ENCODE measurements at places on chromosomes 6 and 20.

DNA sequence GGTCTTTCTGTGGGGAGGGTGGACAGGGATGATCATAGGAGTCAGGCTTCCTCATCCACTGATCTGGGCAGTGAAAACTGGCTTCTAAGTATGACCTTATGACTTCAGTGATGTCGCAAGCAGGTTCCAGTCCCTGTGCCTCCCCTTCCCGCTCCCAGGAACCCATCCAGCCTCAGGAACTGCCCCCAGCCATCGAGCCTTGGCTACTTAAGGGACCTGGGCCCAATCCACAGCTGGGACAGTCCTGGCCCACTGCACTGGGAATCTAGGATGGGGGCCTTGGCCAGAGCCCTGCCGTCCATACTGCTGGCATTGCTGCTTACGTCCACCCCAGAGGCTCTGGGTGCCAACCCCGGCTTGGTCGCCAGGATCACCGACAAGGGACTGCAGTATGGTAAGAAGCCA lies at the start of gene LBP:
TSS of gene LBP (plus strand) at position 236 of the 405 bp plus-strand sequence. CDS start at position 271, 35 bp downstream.
- DNase-seq = no peak

DNA sequence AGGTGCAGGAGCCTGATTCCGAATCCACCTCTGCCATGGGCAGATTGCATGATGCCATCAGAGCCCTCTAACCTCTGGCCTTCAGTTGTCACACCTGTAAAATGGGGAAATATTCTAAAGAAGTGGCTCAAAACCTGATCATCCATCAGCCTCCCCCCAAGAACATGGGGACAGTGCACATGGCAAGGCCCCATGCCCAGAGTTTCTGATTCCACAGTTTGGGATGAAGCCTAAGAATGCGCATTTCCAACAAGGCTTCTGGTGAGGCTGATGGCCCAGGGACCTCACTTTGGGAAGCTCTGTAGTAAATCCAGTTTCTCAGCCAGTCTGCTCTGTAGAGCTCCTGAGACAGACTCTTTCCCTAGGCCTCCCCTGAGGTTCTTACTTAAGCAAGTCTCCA lies 119.9 kb upstream of the CD93 start:
- no peak for DNase-seq

- no peak for DNase-seq
These were observed 59.1 kb upstream of the NT5E start for GRCh38 chr6:85390775-85391174.

GRCh38 chr6:31558631-31559500 lies 11.5 kb downstream of the NFKBIL1 start:
- DNase-seq = peak; percentile 68

DNA sequence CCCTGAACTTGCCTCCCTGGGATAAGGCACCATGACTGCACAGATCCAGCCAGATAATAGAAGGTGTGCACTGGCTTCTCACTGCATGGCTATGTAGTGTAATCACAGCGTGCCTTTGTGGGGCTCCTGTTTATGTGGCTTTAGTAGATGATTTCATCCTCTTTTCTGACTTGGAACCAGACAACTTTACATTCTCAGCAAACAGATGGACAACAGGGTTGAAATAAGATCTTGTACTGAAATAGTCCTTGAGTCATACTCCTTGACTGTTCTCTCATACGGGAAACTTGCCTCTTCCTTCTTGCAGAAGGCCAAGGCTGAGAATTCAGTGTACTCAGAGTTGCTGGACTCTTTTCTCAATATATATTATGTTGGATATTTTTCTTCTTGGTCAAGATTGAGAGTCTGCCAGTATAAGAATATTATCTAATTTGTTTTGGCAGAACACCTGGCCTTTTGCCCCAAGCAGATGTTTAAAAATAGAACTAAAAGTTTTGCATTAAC lies 25.0 kb upstream of the RNF144B start:
- DNase-seq = no peak

DNA sequence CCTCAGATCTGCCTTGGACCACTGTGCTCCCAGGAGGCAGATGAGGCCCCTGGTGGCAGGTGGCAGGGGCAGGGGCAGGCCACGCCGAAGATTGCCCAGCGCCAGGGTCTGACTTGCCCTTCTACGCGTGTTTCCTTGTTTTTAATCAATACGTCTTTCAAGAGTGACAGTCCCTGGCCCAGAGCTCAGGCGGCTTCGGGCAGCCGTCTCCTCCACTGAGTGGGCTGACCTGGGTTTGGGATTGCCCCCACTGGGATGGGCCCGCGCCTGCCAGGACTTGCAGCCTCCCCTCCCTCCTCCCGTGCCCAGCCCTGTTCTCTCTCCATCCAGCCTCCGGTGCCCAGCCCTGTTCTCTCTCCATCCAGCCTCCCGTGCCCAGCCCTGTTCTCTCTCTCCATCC lies 21.2 kb downstream of the FRMD1 start:
- DNase-seq = no peak

- no peak for DNase-seq
These were observed 73.7 kb downstream of the DTNBP1 start for GRCh38 chr6:15588971-15589634.

DNA sequence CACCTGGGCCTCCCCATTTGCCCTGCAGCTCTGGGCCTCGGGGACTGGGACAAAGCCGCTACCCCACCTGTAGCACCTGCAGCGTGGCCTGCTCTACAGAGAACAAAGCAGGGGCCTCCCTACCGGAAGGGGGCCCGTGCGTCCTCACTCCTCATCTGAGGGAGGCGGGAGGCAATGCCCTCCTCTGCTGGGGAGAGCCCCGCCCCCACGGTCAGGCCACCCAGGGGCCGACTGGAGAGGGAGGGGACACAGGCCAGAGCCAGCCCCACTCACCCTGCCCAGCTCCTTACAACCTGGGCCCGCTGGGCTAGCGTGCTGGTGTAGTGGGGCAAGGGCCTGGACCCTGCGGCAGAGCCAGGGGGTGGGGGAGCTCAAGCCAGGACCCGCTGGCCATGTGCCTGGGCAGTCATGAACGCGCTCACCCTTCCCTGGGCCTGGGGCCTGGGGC lies 8.0 kb downstream of the LAMA5 start:
- peak; percentile 79 for DNase-seq

DNA sequence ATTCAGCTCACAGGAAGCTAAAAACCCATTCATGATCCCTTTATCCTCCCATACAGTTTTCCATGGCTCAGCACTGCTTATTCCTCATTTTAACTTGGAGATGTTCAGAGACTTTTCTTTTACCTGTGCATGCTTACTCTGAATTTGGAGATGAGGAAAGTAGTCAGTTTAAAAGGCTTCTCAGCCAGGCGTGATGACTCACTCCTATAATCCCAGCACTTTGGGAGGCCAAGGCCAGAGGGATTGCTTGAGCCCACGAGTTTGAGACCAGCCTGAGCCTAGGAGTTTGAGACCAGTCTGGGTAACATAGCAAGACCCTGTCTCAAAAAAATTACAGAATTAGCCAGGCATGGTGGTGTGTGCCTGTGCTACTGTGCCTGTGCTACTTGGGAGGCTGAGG lies 30.3 kb upstream of the TMEM217 start:
- no peak for DNase-seq

DNA sequence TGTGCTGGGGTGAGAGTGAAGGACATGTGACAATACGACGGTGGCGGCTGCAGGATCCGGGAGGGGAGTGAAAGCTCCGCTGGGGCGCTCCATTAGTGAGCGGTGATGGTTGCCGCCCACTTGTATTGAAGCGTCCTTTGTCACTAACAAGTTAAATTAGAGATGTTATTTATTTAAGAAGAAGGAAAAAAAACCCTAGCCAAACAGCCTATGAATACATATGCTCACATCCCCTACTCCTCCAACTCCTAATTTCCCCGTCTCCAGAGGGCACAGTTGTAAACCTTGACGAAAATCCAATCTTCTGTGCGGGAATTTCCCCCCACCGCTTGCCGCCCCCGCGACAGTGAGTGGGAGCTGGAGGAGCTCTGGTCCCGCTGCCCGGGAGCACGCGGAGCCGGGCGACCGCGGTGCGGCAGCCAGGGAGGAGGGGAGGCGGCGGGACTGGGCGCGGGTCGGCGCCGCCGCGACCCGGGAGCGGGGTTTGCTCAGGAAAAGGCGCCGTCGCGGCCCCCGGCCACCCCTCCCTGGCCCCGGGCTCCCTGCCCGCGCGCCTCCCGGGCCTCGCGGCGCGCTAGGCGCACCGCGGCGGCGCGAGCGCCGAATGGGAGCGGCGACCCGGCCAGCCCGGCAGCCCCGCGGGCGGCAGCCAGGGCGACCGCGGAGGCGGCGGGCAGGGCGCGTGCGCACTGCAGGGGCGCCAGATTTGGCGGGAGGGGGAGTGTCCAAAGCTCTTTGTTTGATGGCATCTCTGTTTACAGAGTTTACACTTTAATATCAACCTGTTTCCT lies at the start of gene MYB:
TSS of gene MYB (plus strand) at position 767 of the 791 bp plus-strand sequence. CDS start 206 bp downstream, outside the sequence.
- peak; percentile 93 for DNase-seq

DNA sequence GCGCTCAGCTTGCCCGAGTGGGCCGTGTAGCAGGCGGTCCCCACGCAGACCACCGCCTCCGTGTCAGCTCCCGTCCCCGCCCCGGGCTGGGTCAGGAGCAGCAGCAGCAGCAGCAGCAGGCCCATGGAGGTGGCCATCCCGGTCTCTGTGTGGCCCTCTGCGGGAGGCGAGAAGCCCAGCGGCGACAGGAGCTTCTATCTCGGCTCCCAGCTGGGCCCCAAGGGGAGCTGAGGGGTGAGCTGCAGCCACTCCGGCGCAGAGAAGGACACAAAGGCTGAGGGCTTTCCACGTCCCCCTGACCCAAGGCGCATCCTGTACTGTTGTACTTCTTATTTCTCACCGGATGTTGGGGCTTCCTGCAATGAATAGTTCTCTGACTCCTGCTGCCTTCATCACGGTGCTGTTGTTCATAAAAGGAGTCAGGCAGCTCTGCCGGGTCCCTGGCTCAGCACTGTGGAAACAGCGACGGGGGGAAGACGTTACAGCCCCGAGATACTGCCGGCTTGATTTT lies at the start of gene CD93:
TSS of gene CD93 (minus strand) at position 269 of the 511 bp plus-strand sequence. CDS start at position 137, 132 bp downstream.
- DNase-seq = no peak

- DNase-seq = no peak
These were observed 146.1 kb upstream of the LRFN2 start for GRCh38 chr6:40733290-40733689.

- DNase-seq = no peak
These were observed 141.5 kb downstream of the OR2B2 start for GRCh38 chr6:27770724-27771123.

GRCh38 chr20:63454731-63455567 lies 17.5 kb downstream of the KCNQ2 start:
- DNase-seq = no peak

DNA sequence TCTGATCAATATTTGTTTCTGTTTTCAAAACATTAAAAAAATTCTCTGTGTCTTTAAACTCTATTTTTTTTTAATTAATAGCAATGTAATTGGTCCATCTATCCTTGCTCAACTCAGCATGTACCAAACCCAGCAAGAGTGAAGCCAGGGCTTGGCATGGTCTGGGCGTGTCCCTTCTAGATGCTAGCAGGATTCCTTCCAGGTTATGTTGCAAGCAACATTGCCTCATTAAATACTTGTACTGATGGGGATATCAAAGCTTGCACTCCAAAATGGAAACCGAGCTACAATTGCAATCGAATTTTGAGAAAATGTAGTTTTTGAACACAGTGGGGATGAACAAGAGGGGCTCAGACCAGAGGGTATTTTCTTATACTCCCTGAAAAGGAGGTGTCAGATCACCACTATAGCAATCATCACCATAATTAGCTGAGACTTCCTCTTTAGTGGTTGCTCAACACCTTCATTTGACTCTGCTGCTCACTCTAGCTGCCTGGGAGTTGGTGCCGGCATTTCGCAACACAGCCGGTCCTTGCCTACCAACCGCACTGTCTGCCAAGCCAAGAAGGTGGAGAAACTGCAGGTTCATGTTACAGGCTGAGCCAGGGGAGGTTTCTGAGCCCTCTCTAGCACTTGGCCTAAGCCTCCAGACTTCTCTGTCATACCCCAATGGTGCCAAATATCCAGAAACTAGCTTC lies 67.8 kb upstream of the RALGAPA2 start:
- peak; percentile 93 for DNase-seq

- DNase-seq = peak; percentile 97
These were observed 132.2 kb downstream of the OGFRL1 start for GRCh38 chr6:71420693-71421328.

GRCh38 chr20:58025233-58025632 lies 203.2 kb downstream of the ANKRD60 start:
- DNase-seq = peak; percentile 10

- DNase-seq = no peak
These were observed 256.6 kb downstream of the KHDC1L start for GRCh38 chr6:72968704-72969103.

DNA sequence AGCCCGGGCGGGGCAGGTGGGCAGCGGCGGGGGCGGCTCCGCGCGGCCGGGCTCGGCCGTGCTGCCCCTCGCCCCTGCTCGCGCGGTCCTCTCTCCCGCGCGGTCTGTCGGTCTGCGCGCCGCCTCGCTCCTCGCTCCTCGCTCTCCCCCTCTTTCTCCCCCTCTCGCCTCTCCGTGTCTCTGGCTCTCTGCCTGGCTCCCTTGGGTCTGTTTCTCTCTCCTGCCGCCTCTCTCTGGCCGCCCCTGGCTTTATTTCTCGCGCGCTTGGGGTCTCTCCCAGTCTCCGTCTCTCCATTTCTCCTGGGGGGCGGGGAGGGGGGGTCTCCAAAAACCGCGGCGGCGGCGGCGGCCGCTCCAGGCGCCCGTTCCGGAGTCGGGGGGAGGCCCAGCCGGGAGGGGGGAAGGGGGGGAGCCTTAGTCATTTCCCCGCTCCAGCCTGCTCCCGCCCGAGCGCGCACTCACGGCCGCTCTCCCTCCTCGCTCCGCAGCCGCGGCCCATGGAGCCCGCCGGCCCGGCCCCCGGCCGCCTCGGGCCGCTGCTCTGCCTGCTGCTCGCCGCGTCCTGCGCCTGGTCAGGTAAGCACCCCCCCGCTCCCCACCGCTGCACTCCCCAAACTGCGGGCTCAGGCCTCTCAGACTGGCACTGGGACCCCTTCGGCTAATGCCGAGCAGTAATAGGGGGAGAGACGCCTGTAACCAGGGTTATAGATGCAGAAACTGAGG lies at the start of gene SIRPA:
TSS of gene SIRPA (plus strand) at position 457 of the 723 bp plus-strand sequence. CDS start at position 498, 41 bp downstream.
- DNase-seq = peak; percentile 91

GRCh38 chr20:9126527-9126926 lies 57.6 kb downstream of the PLCB4 start:
- DNase-seq = no peak

GRCh38 chr6:45619994-45620471 lies 242.3 kb upstream of the SUPT3H start:
- no peak for DNase-seq

GRCh38 chr6:90497411-90497810 lies 89.5 kb downstream of the MAP3K7 start:
- no peak for DNase-seq

DNA sequence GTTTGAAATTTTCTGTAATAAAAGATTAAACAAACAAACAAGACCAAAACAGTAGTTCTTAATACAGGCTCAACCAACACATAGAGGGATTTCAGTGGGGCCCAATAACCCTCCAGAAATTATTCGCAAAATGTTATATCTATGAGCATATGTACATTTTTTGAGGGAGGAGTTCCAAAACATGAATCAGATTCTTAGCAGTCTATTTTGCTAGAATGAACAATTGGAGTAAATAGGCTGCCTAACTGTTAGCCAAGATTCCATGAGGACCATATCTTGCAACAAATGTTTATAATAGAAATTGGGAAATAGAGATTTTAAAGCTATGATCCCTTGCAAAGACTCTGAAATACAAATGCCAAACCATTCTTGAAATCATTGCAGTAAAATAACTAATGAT lies 186.3 kb downstream of the AKAP7 start:
- peak; percentile 26 for DNase-seq

GRCh38 chr6:47352194-47352920 lies 42.7 kb upstream of the TNFRSF21 start:
- no peak for DNase-seq

All from left lung (tissue), 14 donors.